ENCODE measurements at places on chromosomes 2 and 18. TPM values are rescaled to one million over a fixed set of nuclear protein-coding genes. Genes with fewer than 3 reads are reported as not detected.

- H3K4me1 ChIP-seq = no peaks in the 10 kb centered on the region
- H3K27ac ChIP-seq = no peak overlapping the region
- no peaks in the 10 kb centered on the region for H3K27me3 ChIP-seq
Measured at GRCh38 chr2:33278245-33278943, 198.1 kb upstream of the RASGRP3 start.

DNA sequence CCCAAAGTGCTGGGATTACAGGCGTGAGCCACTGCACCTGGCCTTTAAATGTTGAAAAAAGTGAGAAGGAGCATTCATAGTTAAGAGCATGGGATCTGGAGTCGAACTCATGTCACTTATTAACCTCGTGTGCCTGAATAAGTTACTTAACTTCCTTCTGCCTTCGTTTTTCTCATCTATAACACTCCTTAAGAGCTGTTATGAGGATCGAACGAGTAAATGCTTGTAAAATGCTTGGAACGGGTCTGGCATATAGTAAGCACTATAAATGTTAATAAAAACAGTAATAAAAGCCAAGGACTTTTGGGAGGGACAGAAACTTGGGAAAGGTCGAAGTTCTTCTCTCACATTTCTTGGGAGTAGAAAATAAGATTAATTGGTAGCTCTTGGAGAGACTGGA is 40.8 kb downstream of the RAB10 start:
- H3K4me3 ChIP-seq = no peak overlapping the region
- H3K4me1 ChIP-seq = peaks cover 5% of the 10 kb centered on the region
- H3K36me3 ChIP-seq = no peaks in the 10 kb centered on the region
- no peak overlapping the region for H3K27ac ChIP-seq
- no peak for DNase-seq

DNA sequence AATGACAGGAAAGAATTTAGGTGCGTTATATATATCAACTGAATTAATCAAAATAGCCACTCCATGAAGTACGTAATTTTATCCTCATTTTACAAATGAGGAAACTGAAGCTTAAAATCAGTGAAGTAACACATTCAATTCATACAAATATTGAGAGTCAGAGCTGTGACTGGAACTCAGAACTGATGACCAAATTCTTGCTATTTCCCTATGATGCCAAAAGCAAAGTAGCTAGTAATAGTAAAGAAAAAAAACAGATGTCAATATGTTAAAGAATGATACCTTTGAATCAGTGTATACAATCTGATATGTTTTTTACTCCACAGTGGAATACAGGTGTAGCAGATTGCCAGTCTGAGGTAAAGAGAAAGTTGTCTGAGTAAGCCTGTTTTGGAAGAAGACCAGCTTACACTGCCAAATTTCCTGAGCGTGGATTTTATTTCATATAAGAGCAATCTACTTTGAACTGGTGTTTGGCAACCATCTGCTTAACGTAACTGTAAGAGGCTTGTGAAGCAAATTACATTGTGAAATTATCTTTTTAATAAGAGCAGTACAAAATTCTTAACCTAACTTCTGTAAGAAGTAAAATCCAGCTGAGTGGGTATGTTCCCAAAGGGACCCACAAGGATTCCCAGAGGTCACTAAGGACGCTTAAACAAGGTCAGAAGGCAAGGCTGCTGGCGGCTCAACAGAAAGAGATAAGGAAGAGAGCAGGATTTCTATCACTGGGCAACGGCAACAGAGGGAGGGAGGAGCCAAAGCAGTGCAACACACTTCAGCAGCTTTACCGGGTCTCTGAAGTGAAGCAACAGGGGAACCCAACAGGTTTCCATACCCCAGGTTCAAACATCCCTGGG is 85.6 kb downstream of the IKZF2 start:
- H3K27me3 ChIP-seq = no peaks in the 10 kb centered on the region
- peak overlapping the region; percentile 8 for H3K4me3 ChIP-seq
- peaks cover 4% of the 10 kb centered on the region for H3K4me1 ChIP-seq

- no peak overlapping the region for H3K4me3 ChIP-seq
- H3K36me3 ChIP-seq = no peaks in the 10 kb centered on the region
- DNase-seq = no peak
Measured at GRCh38 chr2:2639251-2640139, 308.4 kb upstream of the MYT1L start.

CBLN2 gene
- not detected for total RNA-seq

C1GALT1C1L gene
- total RNA-seq = not detected

DNA sequence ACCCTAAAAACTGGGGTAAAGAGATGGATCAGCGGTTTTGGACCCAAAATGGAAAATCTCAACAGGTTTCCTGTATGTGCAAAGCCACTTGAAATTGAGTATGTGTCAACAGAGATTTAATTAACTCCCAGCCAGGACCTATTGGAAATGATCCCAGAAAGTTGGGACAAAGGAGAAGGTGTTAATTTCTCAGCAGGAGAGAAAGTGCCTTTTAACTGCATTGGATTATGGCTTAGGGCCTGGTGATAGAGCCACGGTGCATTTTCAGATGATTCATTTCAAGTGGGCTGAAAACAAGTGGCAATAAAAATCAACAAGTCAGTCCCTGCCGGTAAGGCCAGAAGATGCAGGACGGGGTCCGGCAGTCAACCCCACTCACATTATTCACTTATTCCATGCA is 80.2 kb upstream of the BCL11A start:
- no peak for DNase-seq
- H3K27ac ChIP-seq = no peak overlapping the region
- H3K27me3 ChIP-seq = no peaks in the 10 kb centered on the region
- H3K4me1 ChIP-seq = no peaks in the 10 kb centered on the region
- H3K4me3 ChIP-seq = no peak overlapping the region

SOWAHC gene
- total RNA-seq = 0.32 TPM

- H3K4me3 ChIP-seq = no peak overlapping the region
- no peak overlapping the region for H3K27ac ChIP-seq
- no peak for DNase-seq
- peaks cover 10% of the 10 kb centered on the region for H3K4me1 ChIP-seq
- no peaks in the 10 kb centered on the region for H3K27me3 ChIP-seq
- no peaks in the 10 kb centered on the region for H3K36me3 ChIP-seq
Measured at GRCh38 chr2:71001981-71002570, 7.4 kb upstream of the TEX261 start.

GRCh38 chr18:9561759-9562158 is 52.6 kb downstream of the PPP4R1 start:
- no peak for DNase-seq
- no peak overlapping the region for H3K4me3 ChIP-seq
- H3K27ac ChIP-seq = no peak overlapping the region
- H3K27me3 ChIP-seq = no peaks in the 10 kb centered on the region
- H3K36me3 ChIP-seq = peaks cover 48% of the 10 kb centered on the region

- H3K27ac ChIP-seq = no peak overlapping the region
- DNase-seq = no peak
- no peaks in the 10 kb centered on the region for H3K36me3 ChIP-seq
- H3K4me1 ChIP-seq = peaks cover 38% of the 10 kb centered on the region
- H3K27me3 ChIP-seq = no peaks in the 10 kb centered on the region
Measured at GRCh38 chr2:237894396-237894979, 35.1 kb downstream of the RAMP1 start.

- no peaks in the 10 kb centered on the region for H3K27me3 ChIP-seq
- H3K36me3 ChIP-seq = no peaks in the 10 kb centered on the region
- H3K4me1 ChIP-seq = no peaks in the 10 kb centered on the region
- no peak for DNase-seq
- H3K4me3 ChIP-seq = no peak overlapping the region
Measured at GRCh38 chr2:191217580-191217979, 27.6 kb upstream of the MYO1B start.

SPP2 gene
- total RNA-seq = not detected

- no peaks in the 10 kb centered on the region for H3K27me3 ChIP-seq
- H3K4me1 ChIP-seq = no peaks in the 10 kb centered on the region
- no peak overlapping the region for H3K27ac ChIP-seq
- H3K36me3 ChIP-seq = no peaks in the 10 kb centered on the region
- no peak for DNase-seq
Measured at GRCh38 chr2:100779908-100780202, 40.1 kb upstream of the NPAS2 start.

GRCh38 chr2:80529466-80530165 is 225.1 kb upstream of the LRRTM1 start:
- H3K36me3 ChIP-seq = no peaks in the 10 kb centered on the region
- no peak for DNase-seq
- no peak overlapping the region for H3K4me3 ChIP-seq
- no peaks in the 10 kb centered on the region for H3K4me1 ChIP-seq

- H3K27me3 ChIP-seq = no peaks in the 10 kb centered on the region
- no peak for DNase-seq
- H3K36me3 ChIP-seq = no peaks in the 10 kb centered on the region
- no peaks in the 10 kb centered on the region for H3K4me1 ChIP-seq
Measured at GRCh38 chr2:79000008-79000576, 25.4 kb upstream of the REG3G start.

KIF1A gene
- total RNA-seq = not detected

MARCHF4 gene
- not detected for total RNA-seq

DNA sequence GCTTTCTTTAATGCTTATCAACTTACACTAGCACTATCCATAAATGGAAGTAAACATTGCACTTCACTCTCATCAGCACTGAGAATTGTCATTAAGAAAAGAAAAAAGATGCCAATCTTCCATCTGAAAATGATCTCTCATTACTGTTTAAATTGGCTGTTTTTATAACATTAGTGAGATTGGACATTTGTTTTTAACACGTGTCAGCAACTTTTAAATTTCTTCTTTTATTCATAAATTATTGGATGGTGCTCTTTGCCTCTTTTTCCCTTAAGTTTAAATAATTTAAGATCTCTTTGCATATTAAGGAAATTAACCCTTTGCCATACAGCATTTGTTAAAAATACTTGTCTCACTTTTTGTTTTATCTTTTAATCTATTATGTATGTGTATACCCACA is 146.5 kb upstream of the CHST9 start:
- DNase-seq = no peak
- H3K4me3 ChIP-seq = no peak overlapping the region
- H3K27ac ChIP-seq = no peak overlapping the region
- H3K36me3 ChIP-seq = no peaks in the 10 kb centered on the region
- H3K4me1 ChIP-seq = no peaks in the 10 kb centered on the region
- no peaks in the 10 kb centered on the region for H3K27me3 ChIP-seq

DNA sequence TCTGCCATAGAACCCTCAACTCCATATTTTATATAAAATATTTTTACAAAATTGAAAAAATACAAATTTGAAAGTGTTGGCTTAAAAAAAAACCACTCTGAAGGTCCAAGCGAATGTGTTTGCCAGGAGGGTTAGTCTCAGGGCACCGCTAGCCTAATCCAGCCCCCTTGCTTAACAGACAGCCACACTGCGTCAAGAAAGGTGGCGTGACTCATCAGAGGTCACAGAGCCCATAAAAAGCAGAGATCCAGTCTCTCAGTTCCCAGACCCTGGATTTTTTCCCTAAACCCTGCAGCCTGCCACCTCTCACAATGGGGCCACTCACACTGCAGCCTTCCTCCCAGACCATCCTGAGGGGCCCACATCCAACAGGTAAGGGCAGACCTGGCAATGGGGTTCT is 3.9 kb upstream of the TNS1 start:
- peaks cover 14% of the 10 kb centered on the region for H3K4me1 ChIP-seq
- no peak for DNase-seq
- peaks cover 16% of the 10 kb centered on the region for H3K27me3 ChIP-seq
- no peak overlapping the region for H3K4me3 ChIP-seq
- no peaks in the 10 kb centered on the region for H3K36me3 ChIP-seq
- no peak overlapping the region for H3K27ac ChIP-seq

MCFD2 gene
- total RNA-seq = 24.5 TPM

DNA sequence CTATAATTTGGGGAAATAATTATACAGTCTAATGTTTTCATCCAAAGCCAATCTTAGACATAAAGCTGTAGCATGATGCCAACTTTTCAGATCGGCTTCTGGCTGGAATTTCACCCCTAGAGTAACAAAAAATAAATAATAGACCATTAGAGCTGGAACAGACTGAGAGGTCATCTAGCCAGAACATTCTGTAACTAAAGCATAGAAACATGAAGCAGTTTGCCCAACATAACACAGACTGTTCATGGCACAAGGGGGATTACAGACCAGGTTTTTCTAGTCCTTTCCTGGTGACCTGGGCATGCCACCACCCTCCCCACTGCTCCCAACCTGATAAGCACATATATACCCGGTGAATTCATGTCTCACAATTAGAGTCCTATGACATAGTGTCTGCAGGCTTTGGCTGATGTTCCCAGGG is 116.4 kb upstream of the PPP1CB start:
- no peak overlapping the region for H3K4me3 ChIP-seq
- H3K27me3 ChIP-seq = no peaks in the 10 kb centered on the region
- H3K27ac ChIP-seq = no peak overlapping the region
- no peaks in the 10 kb centered on the region for H3K36me3 ChIP-seq

GRCh38 chr18:64311859-64312258 is 163.0 kb upstream of the LINC00305 start:
- H3K27me3 ChIP-seq = no peaks in the 10 kb centered on the region
- no peaks in the 10 kb centered on the region for H3K36me3 ChIP-seq
- no peak overlapping the region for H3K27ac ChIP-seq
- DNase-seq = no peak
- H3K4me1 ChIP-seq = no peaks in the 10 kb centered on the region
- H3K4me3 ChIP-seq = no peak overlapping the region

CD226 gene
- 162 TPM for total RNA-seq

ENOSF1 gene
- total RNA-seq = 51.5 TPM

DNA sequence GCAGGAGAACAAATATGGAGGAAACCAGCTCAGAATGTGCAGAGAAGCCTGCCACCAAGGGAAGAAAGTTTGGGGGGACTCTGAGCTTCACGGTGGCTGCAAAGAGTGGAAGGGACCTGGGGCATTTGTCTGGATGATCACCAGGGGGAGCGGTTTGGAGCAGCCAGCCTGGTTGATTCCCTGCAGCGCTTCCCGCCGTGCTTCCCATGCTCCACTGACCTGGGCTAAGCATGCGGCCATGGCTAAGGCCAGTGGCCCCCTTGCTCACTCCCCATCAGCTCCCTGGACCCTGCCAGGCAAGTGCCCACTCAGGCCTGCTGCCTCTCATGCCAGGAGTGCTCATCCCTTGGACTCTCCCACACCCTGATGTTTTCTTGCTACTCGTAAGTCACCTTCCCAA is 27.0 kb downstream of the NTSR2 start:
- no peaks in the 10 kb centered on the region for H3K36me3 ChIP-seq
- H3K27ac ChIP-seq = no peak overlapping the region
- no peak for DNase-seq
- no peaks in the 10 kb centered on the region for H3K4me1 ChIP-seq
- no peak overlapping the region for H3K4me3 ChIP-seq

ATP8B1 gene
- not detected for total RNA-seq

TUBB8B gene
- total RNA-seq = not detected

DNA sequence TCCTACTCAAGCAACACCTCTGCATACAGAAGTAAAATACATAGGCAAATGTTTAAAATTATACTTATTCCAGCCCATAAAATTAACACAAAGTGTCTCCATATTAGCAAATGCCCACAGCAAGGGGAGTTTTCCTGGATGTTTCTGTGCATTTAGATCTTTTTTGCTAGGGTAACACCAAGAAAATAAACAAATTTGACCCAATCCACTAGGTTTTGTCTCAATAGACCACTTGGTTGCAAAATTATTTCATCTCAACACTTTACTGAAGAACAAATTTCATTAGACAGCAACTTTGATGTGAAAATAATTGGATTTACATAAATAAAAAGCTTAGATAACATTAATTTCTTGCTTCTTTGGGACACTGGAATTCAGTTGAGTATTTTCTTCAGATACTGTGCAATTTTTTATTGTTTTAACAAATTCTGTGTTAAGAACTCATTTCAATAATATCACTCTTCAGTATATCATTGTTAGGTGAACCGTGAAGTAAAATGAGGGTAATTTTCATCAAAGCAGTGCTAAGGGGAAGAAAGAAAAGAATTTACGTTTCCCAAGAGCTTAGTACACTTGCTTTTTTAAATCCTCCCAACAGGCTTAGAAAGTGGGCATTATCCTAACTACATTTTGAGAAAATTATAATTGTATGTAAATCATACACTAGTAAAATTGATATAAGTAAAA is 133.5 kb upstream of the TTC39C start:
- no peak overlapping the region for H3K27ac ChIP-seq
- no peak for DNase-seq
- no peak overlapping the region for H3K4me3 ChIP-seq
- no peaks in the 10 kb centered on the region for H3K27me3 ChIP-seq
- H3K4me1 ChIP-seq = peaks cover 9% of the 10 kb centered on the region
